ENCODE measurements at places on chromosomes 5 and 9.

- DNase-seq = peak; percentile 79
These were observed 52.4 kb downstream of the DMRT1 start for GRCh38 chr9:893843-894420.

GRCh38 chr9:16062542-16063240, 509.8 kb downstream of the CCDC171 start:
- DNase-seq = no peak

GRCh38 chr5:54180630-54181031, 129.7 kb downstream of the ARL15 start:
- DNase-seq = no peak

DNA sequence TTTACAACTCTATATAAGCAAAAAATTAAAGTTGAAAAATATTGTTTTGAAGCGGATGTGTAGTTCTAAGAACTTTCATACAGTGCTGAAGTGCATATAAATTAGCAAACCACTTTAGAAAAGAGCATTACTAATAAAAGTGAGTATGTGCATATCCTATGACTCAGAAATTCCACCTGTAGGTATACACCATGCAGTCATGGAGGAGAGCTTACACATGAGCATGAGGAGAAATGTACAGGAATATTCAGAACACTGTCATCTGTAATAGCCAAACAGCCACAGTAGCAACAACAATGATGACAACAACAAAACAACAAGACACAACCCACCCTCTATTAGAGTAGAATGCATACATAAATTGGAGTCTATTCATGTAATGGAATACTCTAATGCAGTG, 138.2 kb upstream of the ARRDC3 start:
- no peak for DNase-seq

GRCh38 chr5:158911693-158912363, 187.9 kb downstream of the EBF1 start:
- DNase-seq = no peak
